ENCODE measurements at places on chromosomes 1 and 21.

DNA sequence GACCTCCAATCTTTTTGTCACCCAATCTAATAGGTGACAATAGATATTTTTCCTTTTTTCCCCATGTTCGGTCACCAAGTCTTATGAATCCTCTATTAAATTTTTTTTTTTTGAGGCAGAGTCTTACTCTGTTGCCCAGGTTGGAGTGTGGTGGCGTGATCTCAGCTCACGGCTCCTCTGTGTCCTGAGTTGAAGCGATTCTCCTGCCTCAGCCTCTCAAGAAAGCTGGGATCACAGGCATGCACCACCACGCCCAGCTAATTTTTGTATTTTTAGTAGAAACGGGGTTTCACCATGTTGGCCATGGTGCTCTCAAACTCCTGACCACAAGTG lies 42.5 kb upstream of the MTF1 start:
- no peak for DNase-seq

- no peak for DNase-seq
Measured at GRCh38 chr1:76115171-76115570, 40.6 kb downstream of the ST6GALNAC3 start.

- DNase-seq = no peak
Measured at GRCh38 chr1:30654188-30654587, 69.2 kb downstream of the MATN1 start.

DNA sequence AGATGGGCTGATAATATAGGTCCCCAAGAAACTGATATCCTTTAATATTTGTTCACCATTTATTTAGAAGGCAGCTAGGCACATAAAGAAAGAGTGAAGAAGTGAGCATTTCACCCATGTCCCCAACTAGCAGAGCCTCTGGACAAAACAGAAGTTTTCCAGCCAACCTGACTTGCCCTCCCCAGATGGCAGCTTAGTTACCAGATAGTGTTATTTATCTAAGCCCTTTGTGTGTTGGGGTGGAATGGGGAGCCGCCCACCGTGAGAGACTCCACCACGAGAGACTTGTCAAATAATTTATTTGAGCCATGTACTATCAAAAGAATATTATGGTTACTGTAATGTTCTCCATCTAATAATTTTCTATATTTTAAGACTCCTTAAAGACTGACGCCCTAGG lies 54.9 kb upstream of the C1orf198 start:
- DNase-seq = no peak

DNA sequence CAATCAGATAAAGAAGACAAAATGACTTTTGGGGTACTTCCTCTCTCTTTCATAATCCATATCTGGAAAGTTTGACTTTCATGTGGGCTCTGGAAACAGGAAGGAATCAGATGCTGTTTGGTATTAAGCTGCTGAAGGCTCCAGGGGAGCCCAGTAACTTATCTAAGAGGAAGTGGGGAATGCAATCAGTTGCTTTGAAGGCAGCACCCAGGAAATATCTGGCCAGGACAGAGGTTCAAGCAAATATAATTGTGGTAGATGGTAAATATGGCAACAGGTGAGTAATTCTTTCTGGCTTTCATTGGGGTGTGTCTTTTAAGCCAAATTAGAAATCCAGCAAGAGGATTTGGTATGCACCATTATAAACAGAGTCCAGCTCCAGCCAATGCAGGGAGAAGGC lies 44.4 kb downstream of the COLGALT2 start:
- no peak for DNase-seq

GRCh38 chr1:181151378-181152326 lies 63.2 kb downstream of the IER5 start:
- DNase-seq = no peak

- DNase-seq = no peak
Measured at GRCh38 chr1:156823210-156823790, 6.7 kb upstream of the SH2D2A start.

- DNase-seq = no peak
Measured at GRCh38 chr21:37704751-37705150, 211.5 kb downstream of the KCNJ6 start.

DNA sequence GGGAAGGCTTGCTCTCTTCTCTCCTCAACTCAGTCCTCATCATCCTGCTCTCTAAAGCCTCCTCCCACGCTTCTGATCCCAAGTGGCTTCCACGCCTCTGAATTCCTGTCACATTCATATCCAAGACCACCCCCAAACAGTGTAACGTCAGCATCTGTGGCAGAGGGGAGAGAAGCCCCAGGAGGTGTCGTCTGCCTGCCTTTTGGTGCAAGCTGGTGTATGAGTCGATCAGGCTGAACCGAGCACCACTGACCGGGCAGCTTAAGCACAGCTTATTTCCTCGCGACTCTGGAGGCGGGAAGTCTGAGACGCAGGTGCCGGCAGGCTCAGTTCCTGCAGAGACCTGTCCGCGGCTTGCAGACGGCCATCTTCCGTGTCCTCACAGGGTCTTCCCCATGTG lies 123.8 kb upstream of the RAB4A start:
- DNase-seq = no peak

DNA sequence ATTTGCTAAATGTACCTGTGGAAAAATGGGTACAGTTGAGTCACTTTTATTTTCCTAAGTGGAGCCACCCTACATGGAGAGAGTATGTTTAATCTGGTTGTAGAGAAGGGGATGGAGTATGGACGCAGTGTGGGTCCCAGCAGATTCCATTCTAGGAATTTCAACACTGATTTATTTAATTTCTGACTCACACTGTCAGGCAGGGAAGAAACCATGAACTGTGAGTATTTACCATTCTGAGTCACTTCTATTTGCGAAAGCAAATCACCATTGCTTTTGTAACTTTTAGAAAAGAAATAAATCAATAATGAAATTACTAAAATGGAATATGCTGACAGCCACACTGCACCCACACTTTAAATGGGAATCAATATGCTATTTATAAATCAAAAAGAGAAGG lies 339.0 kb downstream of the DSCAM start:
- DNase-seq = no peak

GRCh38 chr21:32018381-32018780 lies 145.6 kb downstream of the HUNK start:
- no peak for DNase-seq

DNA sequence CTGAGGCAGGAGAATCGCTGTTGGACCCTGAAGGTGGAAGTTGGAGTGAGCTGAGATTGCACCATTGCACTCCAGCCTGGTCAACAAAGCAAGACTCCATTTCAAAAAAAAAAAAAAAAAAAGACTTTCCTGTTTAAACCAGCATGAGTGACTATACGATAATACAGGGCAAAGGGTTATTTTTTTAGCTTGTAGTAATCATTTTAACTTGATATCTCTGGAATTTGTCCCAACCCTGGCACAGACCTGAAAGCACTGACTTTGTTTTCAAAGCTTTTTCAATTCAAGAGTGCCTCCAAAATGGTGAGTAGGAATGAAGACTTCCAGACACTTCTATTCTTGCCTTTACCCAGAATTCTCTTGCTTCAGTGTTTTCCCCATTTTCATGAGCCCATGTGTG lies 4.4 kb upstream of the TMCO2 start:
- DNase-seq = no peak

GRCh38 chr1:201982082-201982622 lies 296 bp upstream of the RNPEP start:
- peak; percentile 60 for DNase-seq

- DNase-seq = no peak
Measured at GRCh38 chr1:71196685-71197084, 115.8 kb upstream of the ZRANB2 start.

- DNase-seq = peak; percentile 35
Measured at GRCh38 chr1:23167353-23168078, 1.1 kb downstream of the LUZP1 start.

DNA sequence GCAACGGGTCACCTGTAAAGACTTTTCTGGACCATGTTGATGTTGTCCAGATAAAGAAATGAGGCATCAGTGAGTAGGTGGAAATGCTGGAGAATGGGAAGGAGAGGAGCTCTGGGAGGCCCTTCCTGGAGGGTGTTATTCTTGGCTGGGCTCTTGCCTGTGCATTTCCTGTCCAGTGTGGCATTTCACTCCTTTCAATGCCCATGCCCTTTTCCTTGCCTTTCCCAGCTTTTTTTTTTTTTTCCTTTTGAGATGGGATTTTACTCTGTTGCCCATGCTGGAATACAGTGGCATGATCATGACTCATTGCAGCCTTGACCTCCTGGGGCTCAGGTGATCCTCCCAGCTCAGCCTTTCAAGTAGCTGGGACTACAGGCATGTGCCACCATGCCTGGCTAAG lies 11.8 kb downstream of the NOS1AP start:
- DNase-seq = no peak

DNA sequence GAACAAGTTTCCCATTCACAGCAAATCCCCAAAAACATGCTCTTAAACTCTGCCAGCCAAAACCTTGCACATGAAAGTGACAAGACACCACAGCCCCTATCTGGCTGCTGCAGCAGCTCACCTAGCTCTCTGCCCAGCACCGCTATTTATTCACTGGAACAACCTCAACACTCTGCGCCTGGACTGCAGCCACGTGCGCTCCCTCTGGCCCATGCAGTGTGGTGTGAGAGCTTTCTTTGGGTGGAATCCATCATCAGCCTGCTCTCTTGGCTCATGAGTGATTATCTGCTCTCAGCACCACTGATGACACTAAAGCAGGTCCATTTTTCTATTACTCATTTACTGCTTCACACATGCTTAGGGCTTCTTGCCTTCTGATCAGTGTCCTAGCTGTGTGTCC lies 11.4 kb downstream of the KCNJ6 start:
- DNase-seq = no peak

GRCh38 chr1:60558236-60558635 lies 484.7 kb upstream of the C1orf87 start:
- DNase-seq = no peak

Measured in CD4-positive, alpha-beta memory T cell (primary cell).